Spinal cord (tissue), 10 donors: ENCODE measurements at places on chromosomes 2 and 18. TPM values are rescaled to one million over a fixed set of nuclear protein-coding genes. Genes with fewer than 3 reads are reported as not detected.

Gene SERPINB10
- 0.33 TPM for total RNA-seq

Gene ANKRD30B
- 0.20 TPM for total RNA-seq

Gene QPCT
- 10.4 TPM for total RNA-seq

Gene MTCL1
- total RNA-seq = 11.3 TPM

Gene MROH2A
- under 0.01 TPM for total RNA-seq

Gene LCT
- 0.10 TPM for total RNA-seq

Gene CMPK2
- total RNA-seq = 7.3 TPM

Gene MGAT4A
- total RNA-seq = 51.2 TPM

Gene LRRTM4
- 30.4 TPM for total RNA-seq

Gene TOGARAM2
- total RNA-seq = 1.3 TPM

Gene TMEM178A
- 17.3 TPM for total RNA-seq

Gene CABLES1
- 30.4 TPM for total RNA-seq

Gene SLC14A1
- total RNA-seq = 2.0 TPM

Gene TTC21B
- 32.7 TPM for total RNA-seq

Gene CXCR4
- 19.2 TPM for total RNA-seq

Gene LIMS2
- total RNA-seq = 11.2 TPM

Gene DCDC2C
- 0.99 TPM for total RNA-seq

Gene SLC35F6
- total RNA-seq = 21.1 TPM

Gene COBLL1
- 23.7 TPM for total RNA-seq

Gene CLIP4
- total RNA-seq = 45.0 TPM

Gene TFPI
- 99.0 TPM for total RNA-seq

Gene EVX2
- 0.59 TPM for total RNA-seq

Gene SAG
- 0.69 TPM for total RNA-seq

Gene SPDYA
- total RNA-seq = 2.3 TPM

Gene RRM2
- total RNA-seq = 18.8 TPM

Gene C2orf81
- 1.2 TPM for total RNA-seq

Gene RESP18
- 2.8 TPM for total RNA-seq

Gene RAPGEF4
- total RNA-seq = 31.1 TPM

Gene CTDP1
- 13.1 TPM for total RNA-seq

Gene ATP8B1
- total RNA-seq = 14.4 TPM

Gene TUBA3D
- total RNA-seq = 0.20 TPM

Gene AGXT
- 0.17 TPM for total RNA-seq

Gene VIT
- 3.8 TPM for total RNA-seq

Gene SERPINB11
- not detected for total RNA-seq

Gene TEKT4
- 0.69 TPM for total RNA-seq

Gene GREB1
- total RNA-seq = 36.6 TPM

Gene IL1F10
- total RNA-seq = not detected

Gene TMEM182
- 6.7 TPM for total RNA-seq

Gene CNTNAP5
- 32.9 TPM for total RNA-seq
